ENCODE measurements at places on chromosomes 7 and 10.

DNA sequence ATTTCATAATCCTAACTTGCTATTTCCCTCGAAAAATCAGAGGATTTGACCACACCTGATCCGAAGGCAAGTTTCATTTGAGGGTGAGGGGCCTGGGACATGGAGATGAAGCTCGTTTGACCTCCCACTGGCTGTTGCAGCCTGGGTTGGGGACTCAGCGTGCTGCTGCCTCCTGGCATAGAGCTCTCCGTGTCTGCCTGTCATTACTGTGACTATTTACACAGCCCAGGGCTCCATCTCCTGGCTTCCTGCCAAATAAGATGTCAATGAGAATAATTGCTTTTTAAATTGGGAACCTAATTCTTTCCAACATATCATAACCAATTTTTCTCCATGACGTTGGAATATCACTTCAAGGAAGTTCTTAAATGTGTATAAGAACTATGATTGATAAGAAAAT, 139.3 kb upstream of the COBL start:
- no peak for DNase-seq

DNA sequence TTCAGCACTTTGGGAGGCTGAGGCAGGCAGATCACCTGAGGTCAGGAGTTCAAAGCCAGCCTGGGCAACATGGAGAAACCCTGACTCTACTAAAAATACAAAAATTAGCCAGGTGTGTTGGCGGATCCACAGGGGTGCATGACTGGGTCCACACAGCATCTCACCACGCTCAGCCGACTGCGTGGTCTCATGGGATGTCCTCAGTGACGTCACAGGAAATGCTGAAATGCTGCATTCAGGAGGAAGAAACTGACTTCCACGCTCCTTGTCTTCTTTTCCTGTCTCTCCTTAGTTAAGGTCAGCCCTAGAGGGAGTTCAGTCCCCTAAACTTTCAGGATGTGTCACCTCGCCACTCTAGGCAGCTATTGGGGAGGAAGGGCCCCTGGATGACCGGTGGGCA, 42.9 kb downstream of the XRCC2 start:
- no peak for DNase-seq

DNA sequence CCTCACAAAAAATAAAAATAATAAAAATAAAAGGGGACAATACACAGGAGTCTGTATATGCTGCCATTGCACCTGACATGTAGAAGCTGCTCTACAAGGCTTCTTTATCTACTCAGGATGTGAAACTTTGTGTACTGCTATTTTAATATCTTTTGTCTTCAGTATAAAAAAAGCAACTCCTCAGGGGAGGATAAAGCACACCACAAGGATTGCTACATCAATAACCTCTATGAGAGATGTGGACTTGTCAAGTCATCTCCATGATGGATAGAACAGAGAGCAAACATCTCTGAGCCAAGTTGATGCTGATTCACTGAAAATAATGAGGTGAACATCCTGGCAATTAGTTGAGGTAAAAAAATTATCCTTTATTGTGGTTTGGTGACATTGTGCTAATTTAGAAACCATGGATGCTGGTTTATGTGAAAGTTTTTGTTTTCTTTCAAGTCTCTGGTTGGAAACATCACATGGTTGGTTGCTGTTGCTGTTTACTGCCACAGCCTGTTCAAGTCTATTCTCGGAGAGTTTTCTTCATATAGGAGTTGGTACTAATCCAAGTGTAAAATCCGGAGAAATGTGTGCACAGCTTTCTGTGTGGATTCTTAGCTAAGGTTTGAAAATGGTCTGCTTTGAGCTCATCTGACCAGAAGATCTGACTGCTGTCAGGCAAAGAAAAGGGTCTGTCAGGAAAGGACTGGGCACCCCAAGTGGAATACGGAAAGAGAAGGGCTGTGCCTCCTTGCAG, 1.5 kb upstream of the HECW1 start:
- DNase-seq: no peak

GRCh38 chr7:131106681-131107336, 220.9 kb upstream of the MKLN1 start:
- peak; percentile 28 for DNase-seq

DNA sequence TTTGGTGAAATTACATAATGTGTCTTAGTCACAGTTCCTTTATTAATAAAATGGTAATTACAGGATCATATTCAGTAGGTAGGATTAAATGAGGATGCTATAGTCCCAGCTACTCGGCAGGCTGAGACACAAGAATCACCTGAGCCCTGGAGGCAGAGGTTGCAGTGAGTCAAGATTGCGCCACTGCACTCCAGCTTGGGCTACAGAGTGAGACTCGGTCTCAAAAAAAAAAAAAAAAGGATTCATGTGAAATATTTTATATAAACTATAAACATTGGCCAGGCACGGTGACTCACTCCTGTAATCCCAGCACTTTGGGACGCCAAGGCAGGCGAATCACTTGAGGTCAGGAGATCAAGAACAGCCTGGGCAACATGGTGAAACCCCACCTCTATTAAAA, 197.9 kb downstream of the IMMP2L start:
- no peak for DNase-seq

DNA sequence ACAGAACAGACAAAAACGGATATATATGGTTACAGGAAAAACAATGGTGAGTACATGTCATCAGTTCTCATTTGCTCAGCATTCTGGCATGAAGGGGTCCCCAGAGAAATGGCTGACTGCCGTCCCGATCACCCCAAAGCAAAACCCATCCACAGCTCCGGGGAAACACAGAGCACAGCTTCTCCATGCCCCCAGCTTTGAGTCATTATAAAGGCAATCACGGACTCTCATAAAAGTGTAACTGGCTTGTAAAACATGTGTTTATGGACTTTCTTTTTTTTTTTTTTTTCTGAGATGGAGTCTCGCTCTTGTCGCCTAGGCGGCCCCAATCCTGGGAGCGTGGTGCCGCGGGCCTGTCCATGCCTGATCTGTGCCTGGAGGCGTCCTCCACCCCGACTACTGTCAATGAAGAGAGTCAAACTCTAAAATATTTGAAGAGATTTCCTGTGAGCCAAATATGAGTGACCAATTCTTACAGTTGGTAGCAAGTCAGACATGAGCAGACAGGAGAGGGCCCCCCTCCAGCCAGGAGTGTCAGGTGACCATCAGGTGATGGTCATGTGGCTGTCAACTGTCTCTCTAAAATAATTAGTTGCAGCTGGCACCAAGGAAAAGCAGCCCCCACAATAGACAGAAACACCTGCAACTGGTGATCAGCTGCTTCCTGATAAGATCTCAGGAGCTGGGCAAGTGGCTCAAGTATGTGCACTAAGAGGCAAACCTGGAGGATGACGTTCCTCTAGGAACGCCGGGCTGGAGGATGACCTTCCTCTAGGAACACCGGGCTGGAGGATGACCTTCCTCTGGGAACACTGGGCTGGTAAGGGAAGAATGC, 21.7 kb upstream of the NOM1 start:
- no peak for DNase-seq

- DNase-seq: no peak
These were observed 2.1 kb upstream of the COX19 start for GRCh38 chr7:977326-978048.

- no peak for DNase-seq
These were observed 24.6 kb downstream of the FRMPD2 start for GRCh38 chr10:48249763-48250351.

GRCh38 chr7:128919881-128920799, 9.6 kb upstream of the KCP start:
- no peak for DNase-seq

DNA sequence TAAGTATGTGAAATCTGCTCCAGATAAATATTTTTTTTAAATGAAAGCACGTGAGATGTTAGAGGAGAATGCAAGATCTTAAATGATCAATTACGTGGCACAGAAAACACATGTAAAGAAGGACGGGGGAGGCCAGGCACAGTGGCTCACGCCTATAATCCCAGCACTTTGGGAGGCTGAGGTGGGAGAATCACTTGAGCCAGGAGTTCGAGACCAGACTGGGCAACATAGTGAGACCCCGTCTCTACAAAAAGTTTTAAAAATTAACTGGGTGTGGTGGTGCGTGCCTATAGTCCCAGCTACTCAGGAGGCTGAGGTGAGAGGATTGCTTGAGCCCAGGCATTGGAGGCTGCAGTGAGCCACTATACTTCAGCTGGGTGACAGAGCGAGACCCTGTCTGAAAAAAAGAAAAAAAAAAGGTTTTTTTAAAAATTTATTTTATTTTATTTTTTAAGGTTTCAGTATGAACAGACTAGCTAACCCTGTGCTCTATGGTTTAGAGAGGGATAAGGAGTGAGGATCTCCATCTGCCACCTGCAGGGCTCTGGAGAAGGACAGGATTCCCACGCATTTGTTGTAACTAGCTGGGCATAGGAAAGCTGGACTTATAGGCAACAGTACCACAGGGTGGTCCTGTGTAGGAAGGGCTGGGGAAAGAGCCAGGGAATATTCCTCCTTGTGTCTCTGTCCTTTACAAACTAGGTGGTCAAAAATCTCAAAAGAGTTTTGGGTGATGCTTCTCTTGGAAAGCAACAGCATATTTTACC, 113.2 kb downstream of the SPAG6 start:
- no peak for DNase-seq

DNA sequence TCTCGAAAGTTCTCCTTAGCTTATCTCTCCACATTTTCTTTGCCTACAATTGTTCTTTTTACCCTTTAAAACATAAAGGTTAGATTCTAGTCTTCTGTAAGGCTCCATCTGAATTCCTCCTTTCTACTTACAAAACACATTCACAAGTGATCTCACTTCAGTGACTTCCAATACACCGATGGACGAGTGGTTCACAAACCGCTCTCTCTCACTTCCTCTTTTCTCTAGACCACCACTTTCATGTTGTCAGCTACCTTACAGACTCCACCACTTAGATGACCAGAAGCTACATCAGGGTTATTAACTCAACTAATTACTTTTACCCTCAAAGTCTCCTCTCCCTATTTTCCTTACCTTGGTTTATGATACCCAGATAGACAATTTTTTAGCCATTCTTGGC, 11.8 kb downstream of the MET start:
- DNase-seq: no peak

- no peak for DNase-seq
These were observed 26.5 kb downstream of the VWA2 start for GRCh38 chr10:114265392-114266053.

- no peak for DNase-seq
These were observed 9.8 kb upstream of the PAX2 start for GRCh38 chr10:100735337-100736143.

DNA sequence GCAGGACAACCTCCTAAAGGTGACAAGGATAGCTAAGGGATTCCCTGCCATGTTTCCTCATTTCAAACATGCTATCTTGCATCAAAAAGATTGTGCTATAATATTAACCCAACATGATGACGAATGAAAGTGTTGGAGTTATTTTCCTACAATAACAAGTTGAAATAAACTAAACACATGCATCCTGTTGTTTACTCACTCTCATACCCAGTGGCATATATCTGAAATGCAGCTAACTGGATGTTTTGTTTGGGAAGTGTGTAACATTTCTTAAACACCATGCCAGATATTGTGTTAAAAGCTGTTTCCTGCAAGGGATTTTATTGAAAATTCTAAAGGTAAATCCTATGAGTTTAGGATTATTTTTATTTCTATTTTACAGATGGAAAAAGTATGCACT, 139.6 kb downstream of the TFPI2 start:
- DNase-seq: no peak

DNA sequence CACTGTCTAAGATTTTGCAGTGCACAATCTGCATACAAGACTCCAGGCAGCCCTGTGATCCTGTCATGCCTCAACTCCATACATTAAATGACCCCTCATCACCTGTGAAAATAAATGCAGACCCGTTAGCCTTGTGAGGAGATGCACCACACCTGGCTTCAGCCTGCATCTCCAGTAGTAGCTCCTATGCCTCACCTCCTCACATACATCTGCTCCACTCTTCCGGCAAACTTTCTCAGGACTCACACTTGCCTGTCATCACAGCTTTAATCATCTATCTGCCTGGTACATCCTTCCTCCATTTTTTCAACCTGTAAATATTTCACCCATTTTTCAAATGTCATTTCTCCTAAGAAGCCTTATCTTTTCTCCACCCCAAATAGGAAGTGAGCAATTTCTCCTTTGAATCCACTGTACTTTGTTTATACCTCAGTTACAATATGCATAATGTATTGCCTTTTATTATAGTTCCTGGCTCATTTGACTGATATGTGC, 39.3 kb upstream of the ABCB5 start:
- no peak for DNase-seq

GRCh38 chr10:29482591-29483431, 152.0 kb downstream of the SVIL start:
- no peak for DNase-seq

- DNase-seq: no peak
These were observed 11.8 kb downstream of the PODXL start for GRCh38 chr7:131544449-131545301.
